ENCODE measurements at places on chromosomes 1 and 21.

DNA sequence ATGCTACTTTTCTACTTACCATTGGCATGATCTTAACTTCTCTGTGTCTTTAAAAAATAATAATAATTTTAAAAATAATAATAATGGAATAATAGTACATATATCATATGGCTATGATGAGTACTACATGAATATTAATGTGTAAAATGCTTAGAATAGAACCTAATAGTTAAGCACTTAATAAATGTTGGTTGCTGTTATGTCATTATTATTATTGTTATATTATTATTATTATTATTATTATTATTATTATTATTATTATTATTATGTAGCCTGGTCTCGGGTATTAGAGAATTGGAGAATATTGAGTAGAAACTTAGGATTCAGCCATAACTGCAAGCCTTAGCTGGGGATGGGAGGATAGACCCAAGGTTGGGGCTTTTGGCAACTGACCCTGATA lies 108.2 kb downstream of the MAST2 start:
- H3K27me3 ChIP-seq = no peaks in the 10 kb centered on the region
- H3K27ac ChIP-seq = no peak overlapping the region
- H3K36me3 ChIP-seq = no peaks in the 10 kb centered on the region
- no peak overlapping the region for H3K4me3 ChIP-seq

GRCh38 chr1:12613180-12613579 lies 4.8 kb downstream of the DHRS3 start:
- peaks cover 48% of the 10 kb centered on the region for H3K36me3 ChIP-seq
- H3K4me1 ChIP-seq = peaks cover 66% of the 10 kb centered on the region
- H3K27ac ChIP-seq = no peak overlapping the region
- peaks cover 20% of the 10 kb centered on the region for H3K27me3 ChIP-seq

DNA sequence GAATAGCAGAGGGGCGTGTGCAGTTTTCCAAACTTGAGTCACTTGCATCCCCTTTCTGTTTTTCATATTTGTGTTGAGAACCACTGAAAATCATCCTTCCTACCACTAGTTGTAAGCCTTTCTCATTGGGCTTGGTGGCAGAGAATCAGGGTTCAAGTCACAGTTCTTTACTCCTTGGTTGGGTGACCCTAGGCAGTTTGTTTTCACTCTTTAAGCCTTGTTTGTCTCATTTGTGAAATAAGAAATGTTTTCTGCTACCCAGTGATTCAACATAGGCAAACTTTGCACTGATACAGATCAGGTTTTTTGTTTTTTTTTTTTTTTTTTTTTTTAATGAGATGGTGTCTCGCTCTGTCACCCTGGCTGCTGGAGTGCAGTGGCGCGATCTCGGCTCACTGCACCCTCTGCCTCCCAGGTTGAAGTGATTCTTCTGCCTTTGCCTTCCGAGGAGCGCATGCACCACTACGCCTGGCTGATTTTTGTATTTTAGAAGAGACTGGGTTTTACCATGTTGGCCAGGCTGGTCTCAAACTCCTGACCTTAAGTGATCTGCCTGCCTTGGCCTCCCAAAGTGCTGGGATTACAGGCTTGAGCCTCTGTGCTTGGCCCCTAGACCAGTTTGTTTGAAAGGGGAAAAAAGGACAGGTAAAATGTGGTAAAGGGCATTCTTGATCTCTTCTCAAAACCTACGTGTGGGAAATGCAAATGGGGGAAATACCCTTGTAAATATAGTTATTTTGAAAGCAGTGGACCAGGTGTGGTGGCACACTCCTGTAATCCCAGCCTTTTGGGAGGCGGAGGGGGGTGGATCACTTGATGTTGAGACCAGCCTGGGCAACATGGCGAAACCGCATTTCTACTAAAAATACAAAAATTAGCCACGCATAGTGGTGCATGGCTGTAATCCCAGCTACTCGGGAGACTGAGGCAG lies 3.2 kb downstream of the CLIC4 start:
- H3K4me3 ChIP-seq = peak overlapping the region; percentile 96
- H3K4me1 ChIP-seq = peaks cover 64% of the 10 kb centered on the region
- no peak for DNase-seq
- peak overlapping the region; percentile 94 for H3K27ac ChIP-seq
- peaks cover 30% of the 10 kb centered on the region for H3K36me3 ChIP-seq

DNA sequence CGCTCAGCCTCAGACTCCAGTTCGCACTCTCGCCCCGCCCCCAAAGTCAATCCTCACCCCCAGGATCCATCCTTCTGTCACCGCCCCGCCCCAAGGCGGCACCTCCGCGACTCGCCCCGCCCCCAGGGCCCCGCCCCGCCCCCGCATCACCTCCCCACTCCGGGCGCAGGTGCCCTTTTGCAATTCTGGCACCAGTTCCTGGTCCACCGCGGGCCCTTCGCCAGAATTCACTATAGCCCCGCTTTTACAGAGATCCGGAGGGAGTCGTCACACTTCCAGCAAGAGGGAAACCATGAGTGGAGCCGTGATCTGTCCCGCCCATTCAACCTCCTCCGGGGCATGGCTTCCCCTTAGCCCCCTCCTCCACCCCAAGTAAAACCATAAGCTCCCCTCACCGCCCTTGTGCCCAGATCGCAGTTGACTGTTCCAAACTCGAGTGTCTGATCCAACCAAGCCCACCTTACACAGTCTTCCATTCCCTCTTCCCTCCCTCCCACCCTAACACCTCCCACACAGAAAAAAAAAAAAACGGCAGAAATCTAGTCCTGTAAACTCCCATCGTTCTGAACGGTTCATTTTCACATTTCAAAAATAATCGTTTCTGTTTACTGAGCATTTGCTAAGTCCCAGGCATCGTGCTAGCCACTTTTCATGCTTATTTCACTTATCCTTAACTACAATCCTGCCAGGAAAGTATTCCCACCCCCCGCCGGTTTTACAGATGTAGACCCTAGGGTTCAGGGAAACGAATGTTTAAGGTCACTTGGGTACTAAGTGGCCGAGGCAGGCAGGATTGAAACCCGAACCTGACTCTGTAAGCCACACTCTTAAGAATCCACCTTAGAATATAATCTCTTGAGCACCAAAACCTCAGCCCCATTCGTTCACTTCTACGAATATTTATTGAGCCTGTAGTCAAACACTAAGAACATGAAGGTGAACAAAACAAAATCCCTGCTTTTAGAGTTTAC lies 1.3 kb upstream of the DNAJC16 start:
- peaks cover 7% of the 10 kb centered on the region for H3K36me3 ChIP-seq
- peak; percentile 26 for DNase-seq
- H3K4me3 ChIP-seq = peak overlapping the region; percentile 92
- H3K27ac ChIP-seq = peak overlapping the region; percentile 100
- peaks cover 67% of the 10 kb centered on the region for H3K4me1 ChIP-seq

DNA sequence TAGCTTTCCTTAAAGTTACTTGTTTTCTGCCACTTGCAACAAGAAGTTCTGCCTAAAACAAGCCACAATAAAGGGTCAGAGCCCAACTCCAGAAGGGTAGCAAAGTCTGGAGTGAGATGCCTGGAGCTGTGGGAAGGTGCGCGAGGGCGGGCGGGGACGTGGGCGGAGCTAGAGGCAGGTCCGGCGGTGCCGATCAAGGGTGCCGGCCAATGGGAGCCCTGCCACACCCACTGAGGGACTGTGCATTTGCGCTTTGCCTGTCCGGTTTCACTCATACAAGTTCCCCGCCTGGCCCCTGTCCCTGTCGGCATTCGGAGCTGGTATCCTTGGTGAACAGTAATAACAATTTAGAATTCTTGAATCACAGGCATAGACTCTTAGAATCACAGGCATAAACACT lies 732.4 kb downstream of the MATN1 start:
- DNase-seq = peak; percentile 58
- peaks cover 10% of the 10 kb centered on the region for H3K27me3 ChIP-seq
- H3K4me1 ChIP-seq = peaks cover 11% of the 10 kb centered on the region
- peak overlapping the region; percentile 22 for H3K4me3 ChIP-seq

- no peak overlapping the region for H3K27ac ChIP-seq
- no peak for DNase-seq
- H3K27me3 ChIP-seq = peaks cover 8% of the 10 kb centered on the region
- peaks cover 10% of the 10 kb centered on the region for H3K4me1 ChIP-seq
- H3K36me3 ChIP-seq = peaks cover 13% of the 10 kb centered on the region
These were observed 57.2 kb upstream of the CNIH3 start for GRCh38 chr1:224558904-224559303.

DNA sequence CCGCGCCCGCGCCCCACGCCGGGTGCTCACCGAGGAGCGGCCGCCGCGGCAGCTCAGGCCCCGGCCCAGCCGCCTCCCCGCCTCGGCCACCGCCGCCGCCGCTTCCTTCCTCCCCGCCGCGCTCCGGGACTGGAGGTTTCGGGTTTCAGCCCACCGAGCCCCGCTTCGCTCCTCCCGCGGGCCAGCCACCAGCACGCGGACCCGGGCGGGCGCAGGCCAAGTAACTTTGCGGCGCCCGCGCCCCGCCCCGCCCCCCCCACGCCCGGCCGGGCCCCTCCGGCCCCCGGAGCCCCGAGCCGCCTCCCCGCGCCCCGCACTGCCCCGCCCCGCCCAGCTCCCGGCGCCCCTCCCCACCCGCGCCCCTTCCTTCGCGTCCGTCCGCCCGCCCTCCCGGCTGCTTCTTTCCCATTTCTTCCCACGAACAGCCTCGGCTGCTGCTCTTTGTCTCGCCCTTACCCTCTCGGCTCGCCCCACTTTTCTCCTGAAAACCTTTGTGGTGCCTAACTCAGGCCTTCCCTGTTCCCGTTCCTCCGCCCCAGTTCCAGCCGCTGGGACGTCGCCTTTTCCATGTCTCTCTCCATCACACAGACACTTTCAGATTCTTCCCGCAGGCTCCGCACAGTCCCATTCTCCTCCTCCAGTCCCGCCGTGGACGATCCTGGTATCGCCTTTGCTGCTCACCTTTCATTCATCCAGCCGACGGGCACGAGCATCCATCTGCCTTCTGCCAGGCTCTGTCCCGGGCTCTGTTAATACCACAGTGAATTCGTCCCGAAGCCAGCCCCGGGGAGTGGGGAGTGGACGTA lies at the start of gene GPR161:
Gene GPR161, minus strand, starts transcription at position 222 of the 806 bp plus-strand sequence. CDS start 32,080 bp downstream, outside the sequence.
- peaks cover 45% of the 10 kb centered on the region for H3K4me1 ChIP-seq
- peaks cover 19% of the 10 kb centered on the region for H3K36me3 ChIP-seq
- H3K27ac ChIP-seq = peak within 1 kb of the TSS; percentile 99

DNA sequence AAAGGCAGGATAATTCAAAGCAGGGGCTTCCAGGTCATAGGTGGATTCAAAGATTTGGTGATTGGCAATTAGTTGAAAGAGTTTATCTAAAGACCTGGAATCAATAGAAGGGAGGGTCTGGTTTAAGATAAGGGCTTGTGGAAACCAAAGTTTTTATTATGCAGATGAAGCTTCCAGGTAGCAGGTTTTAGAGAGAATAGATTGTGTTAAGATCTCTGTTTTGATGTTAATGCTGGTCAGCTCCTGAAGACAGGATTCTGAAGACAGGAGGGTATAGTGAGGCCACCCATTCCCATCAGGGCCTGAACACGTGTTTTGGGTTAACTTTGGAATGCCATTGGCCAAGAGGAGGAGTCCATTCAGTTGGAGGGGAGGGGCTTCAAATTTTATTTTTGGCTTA lies 6.1 kb upstream of the PTBP2 start:
- no peak overlapping the region for H3K4me3 ChIP-seq
- no peaks in the 10 kb centered on the region for H3K27me3 ChIP-seq
- peaks cover under 1% of the 10 kb centered on the region for H3K4me1 ChIP-seq
- H3K36me3 ChIP-seq = no peaks in the 10 kb centered on the region

DNA sequence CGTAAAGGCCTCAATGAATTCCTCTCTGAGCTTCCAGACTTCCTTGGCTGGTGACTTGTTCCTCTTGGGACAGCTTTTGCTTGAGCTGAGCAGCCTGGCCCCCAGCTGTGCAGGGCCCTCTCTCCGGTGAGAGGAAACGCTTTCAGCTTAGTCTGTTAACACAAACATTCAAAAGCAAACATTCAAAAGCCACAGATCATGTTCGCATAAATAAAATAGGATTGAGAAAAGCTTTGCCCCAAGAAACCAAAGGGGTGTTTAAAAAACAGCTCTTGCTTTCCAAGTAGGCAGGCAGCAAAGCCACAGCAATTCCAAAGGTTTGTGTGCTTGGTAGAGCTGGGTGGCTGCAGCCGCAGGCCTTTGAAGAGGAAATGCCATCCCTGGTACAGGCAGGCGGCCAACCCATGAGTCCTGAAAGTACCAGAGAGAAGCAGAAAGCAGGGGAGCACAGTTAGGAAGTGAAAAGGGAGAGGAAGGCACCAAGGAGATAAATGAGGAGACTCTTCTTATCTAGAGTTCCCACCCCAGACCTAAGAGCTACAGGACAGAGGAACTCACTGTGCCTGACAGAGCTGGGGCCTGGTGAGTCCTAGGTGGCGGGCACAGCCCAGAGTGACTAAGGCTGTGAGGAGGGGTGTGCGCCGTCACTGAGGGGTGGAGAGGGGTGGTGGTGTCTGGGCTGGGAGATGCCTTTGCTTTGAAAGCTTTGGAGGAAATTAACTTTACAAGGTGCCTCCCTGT lies 48.4 kb downstream of the CCN1 start:
- H3K36me3 ChIP-seq = peaks cover 28% of the 10 kb centered on the region
- DNase-seq = no peak
- H3K4me3 ChIP-seq = peak overlapping the region; percentile 53
- peak overlapping the region; percentile 99 for H3K27ac ChIP-seq

DNA sequence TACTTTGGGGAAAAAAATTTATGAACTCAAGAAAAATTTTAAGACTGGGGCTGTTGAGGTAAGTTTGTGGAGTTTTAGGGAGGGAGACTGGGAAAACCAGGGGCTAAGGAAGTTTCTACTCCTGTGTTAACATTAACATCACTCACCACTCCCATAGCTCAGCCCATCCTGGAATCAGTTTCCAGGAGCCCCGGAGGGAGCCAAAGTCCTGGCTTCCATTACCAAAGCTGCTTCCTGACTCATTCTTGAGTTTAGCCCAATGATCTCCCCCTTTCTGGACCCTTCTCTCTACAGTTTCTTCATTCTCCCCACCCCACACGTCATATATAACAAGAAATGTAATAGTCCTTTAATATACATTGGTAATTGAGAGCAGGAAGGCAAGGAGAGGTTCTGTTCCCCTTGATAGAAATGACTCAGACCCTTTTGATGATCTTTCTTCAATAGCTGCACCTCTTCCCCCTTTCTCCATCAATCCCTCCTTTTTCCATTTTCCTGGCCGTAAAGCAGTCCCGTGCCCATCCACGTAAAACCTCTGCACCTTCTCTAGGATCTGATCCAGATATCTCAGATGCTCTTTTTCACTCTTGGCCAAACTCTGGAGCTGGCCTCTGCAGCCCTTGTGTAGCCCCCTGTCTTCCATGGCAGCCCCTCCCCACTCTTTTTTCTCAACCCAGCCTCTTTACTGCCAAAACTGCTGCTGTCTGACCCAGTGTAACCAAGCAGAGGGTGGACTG lies 4.6 kb upstream of the PIAS3 start:
- no peaks in the 10 kb centered on the region for H3K36me3 ChIP-seq
- no peak overlapping the region for H3K27ac ChIP-seq
- H3K4me3 ChIP-seq = no peak overlapping the region
- peaks cover 6% of the 10 kb centered on the region for H3K27me3 ChIP-seq

- DNase-seq = no peak
- no peaks in the 10 kb centered on the region for H3K4me1 ChIP-seq
- no peaks in the 10 kb centered on the region for H3K27me3 ChIP-seq
- no peak overlapping the region for H3K4me3 ChIP-seq
- no peaks in the 10 kb centered on the region for H3K36me3 ChIP-seq
- H3K27ac ChIP-seq = no peak overlapping the region
These were observed 478.2 kb downstream of the NEGR1 start for GRCh38 chr1:71804140-71804539.

Measured in nephron progenitor cell (in vitro differentiated cells).